ENCODE measurements at places on chromosomes 2 and 18. TPM values are rescaled to one million over a fixed set of nuclear protein-coding genes. Genes with fewer than 3 reads are reported as not detected.

GRCh38 chr2:136113209-136113971 is 4.6 kb downstream of the CXCR4 start:
- H3K4me3 ChIP-seq, result no peak overlapping the region
- no peak overlapping the region for H3K27ac ChIP-seq
- H3K4me1 ChIP-seq, result peaks cover 76% of the 10 kb centered on the region
- peaks cover 19% of the 10 kb centered on the region for H3K36me3 ChIP-seq
- peaks cover 30% of the 10 kb centered on the region for H3K27me3 ChIP-seq
- no peak for DNase-seq

GRCh38 chr2:65016789-65017188 is 27.6 kb downstream of the SLC1A4 start:
- no peaks in the 10 kb centered on the region for H3K27me3 ChIP-seq
- H3K36me3 ChIP-seq, result peaks cover 55% of the 10 kb centered on the region
- no peak overlapping the region for H3K27ac ChIP-seq
- DNase-seq, result no peak
- no peak overlapping the region for H3K4me3 ChIP-seq

Gene ONECUT2
- 0.06 TPM for total RNA-seq

DNA sequence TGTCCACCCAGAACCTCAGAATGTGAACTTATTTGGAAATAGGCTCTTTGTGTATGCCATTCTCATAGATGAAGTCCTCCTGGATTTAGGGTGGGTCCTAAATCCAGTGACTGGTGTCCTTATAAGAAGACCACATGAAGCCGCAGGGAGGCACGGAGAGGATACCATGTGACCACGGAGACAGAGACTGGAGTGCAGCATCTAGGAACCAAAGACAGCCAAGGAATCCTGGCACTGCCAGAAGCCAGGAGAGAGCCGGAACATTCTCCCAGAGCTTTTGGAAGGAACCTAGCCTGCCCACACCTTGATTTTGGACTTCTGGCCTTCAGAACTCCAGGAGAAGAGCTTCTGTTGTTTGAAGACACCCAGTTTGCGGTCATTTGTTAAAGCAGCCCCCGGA is 49.7 kb downstream of the ARL4C start:
- DNase-seq, result no peak
- no peak overlapping the region for H3K27ac ChIP-seq
- H3K4me3 ChIP-seq, result no peak overlapping the region
- H3K4me1 ChIP-seq, result peaks cover 6% of the 10 kb centered on the region

DNA sequence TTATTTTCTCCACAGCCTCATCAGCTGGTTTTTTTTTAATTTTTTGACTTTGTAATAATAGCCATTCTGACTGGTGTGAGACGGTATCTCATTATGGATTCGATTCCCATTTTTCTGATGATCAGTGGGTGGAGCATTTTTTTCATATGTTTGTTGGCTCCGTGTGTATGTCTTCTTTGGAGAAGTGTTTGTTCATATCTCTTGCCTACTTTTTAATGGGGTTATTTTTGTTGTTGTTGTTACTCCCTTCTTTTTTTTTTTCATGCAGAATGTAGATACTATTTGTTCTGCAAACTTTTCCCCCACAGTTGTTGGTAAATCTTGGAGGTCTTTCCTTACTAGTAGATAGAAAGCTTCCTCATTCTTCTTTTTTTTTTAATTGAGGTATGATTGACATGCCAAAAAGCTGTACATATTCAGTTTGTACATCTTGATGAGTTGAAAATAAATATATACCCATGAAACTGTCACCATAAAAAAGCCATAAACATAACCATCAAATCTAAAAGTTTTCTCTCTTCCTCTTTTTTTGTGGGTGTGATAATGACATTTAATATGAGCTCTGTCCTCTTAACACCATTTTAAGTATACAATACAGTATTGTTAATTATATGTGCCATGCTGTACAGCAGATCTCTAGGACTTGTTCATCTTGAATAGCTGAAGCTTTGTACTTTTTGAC is 21.8 kb upstream of the NT5DC4 start:
- no peak overlapping the region for H3K4me3 ChIP-seq
- H3K4me1 ChIP-seq, result peaks cover 28% of the 10 kb centered on the region
- DNase-seq, result no peak
- H3K27me3 ChIP-seq, result no peaks in the 10 kb centered on the region
- peak overlapping the region; percentile 92 for H3K27ac ChIP-seq

DNA sequence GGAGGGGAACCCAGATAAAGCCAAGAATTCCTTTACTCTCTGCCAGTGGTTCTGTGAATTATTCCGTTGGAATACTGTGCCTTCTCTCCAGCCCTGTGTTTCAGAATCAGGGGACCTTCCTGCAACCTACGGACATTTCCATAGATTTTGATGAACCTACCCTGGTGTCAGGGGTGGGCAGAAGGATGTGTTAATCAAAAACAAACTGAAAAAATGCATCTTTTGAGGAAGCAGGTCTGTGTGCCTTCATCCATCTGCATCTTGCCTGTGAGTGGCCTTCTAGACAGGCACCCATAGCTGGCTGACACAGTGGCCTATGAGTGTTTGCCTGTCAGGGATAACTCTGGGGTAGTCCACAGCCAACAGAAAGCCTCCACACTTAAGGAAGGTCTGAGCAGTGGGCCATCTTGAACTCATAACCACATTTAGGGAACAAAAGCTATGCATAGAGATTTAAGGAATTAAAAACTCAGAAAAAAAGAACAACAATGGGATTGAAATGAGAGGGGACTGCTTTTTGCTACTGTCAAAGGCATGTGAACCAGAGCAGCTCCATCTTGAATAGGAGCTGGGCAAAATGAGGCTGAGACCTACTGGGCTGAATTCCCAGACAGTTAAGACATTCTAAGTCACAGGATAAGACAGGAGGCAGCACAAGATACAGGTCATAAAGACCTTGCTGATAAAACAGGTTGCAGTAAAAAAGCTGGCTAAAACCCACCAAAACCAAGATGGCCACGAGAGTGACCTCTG is 45.9 kb upstream of the ITGA6 start:
- no peak for DNase-seq
- H3K4me1 ChIP-seq, result peaks cover 21% of the 10 kb centered on the region
- no peak overlapping the region for H3K4me3 ChIP-seq
- H3K36me3 ChIP-seq, result no peaks in the 10 kb centered on the region

Gene TMEM17
- total RNA-seq, result 1.8 TPM

- no peak overlapping the region for H3K4me3 ChIP-seq
- no peaks in the 10 kb centered on the region for H3K36me3 ChIP-seq
- no peaks in the 10 kb centered on the region for H3K27me3 ChIP-seq
- DNase-seq, result no peak
- no peak overlapping the region for H3K27ac ChIP-seq
- H3K4me1 ChIP-seq, result peaks cover 9% of the 10 kb centered on the region
Observed at GRCh38 chr18:362311-363290, 94.8 kb upstream of the THOC1 start.

- H3K27ac ChIP-seq, result no peak overlapping the region
- H3K4me1 ChIP-seq, result no peaks in the 10 kb centered on the region
- no peak for DNase-seq
- no peaks in the 10 kb centered on the region for H3K27me3 ChIP-seq
- no peaks in the 10 kb centered on the region for H3K36me3 ChIP-seq
- H3K4me3 ChIP-seq, result no peak overlapping the region
Observed at GRCh38 chr18:36265015-36265414, 32.5 kb upstream of the FHOD3 start.
